ENCODE measurements at places on chromosomes 5 and 9. TPM values are rescaled to one million over a fixed set of nuclear protein-coding genes. Genes with fewer than 3 reads are reported as not detected.

- DNase-seq, result peak; percentile 34
Observed at GRCh38 chr5:10854506-10855277, 93.7 kb upstream of the DAP start.

- no peak for DNase-seq
Observed at GRCh38 chr9:136133959-136134484, 15.3 kb upstream of the TMEM250 start.

- no peak for DNase-seq
Observed at GRCh38 chr5:59149271-59149670, 566.4 kb downstream of the RAB3C start.

DNA sequence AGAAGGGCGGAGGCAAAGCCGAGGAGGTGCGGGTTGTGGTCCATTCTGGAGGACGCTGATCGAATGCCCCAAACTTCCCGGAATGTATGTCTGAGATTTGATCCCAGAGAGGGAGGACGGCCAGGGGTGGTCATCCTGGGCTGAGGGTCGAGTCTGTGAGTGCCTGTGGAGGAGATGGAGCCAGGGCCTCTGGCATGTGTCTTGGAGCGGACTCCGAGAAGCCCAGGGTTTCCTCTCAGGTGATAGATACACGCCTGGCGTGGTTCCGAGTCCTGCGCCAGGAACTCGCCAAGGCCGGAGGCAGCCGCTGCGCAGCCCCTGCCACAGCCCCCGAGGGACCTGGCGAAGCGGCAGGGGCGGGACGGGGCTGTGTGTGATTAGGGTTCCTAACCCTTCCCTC is 363 bp downstream of the ZNF454 start:
- DNase-seq, result no peak

- no peak for DNase-seq
Observed at GRCh38 chr5:140205216-140205615, 30.2 kb downstream of the CYSTM1 start.

DNA sequence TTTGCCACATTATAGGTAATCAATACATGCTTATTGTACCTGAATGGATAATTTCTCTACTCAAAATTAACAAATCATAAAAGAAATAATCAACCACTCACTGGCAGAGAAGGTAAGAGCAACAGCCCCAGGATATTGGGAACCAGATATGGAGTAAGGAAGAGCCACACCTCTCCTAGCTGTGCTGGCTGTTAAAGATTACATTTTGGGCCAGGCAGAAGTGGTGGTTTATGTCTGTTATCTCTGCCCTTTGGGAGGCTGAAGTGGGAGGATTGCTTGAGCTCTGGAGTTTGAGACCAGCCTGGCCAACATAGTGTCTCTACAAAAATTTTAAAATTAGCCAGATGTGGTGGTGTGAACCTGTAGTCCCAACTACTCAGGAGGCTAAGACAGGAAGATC is 56.4 kb downstream of the BHMT start:
- no peak for DNase-seq

NME5 gene
- total RNA-seq, result not detected

EGR1 gene
- total RNA-seq, result 189 TPM

FRMPD1 gene
- total RNA-seq, result not detected

IFNA13 gene
- not detected for total RNA-seq

GRCh38 chr5:78269088-78269703 is 25.3 kb downstream of the AP3B1 start:
- DNase-seq, result peak; percentile 29

DNA sequence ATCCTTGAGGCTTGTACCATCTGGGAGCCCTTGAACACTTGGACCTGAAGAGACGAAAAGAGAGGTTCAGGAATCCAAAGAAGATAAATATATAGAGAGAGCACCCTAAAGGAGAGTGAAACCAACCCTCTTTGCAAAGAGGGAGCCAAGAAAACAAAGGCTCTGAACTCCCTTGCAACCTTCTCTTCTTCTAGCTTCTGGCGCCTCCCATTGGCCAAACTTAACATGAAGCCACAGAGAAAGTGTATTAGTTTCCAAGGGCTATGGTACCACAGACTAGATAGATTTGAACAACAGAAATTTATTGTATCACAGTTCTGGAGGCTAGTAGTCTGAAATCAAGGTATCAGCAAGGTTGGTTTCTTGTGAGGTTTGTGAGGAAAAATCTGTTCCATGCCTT is 175.1 kb downstream of the HCN1 start:
- peak; percentile 74 for DNase-seq

DNA sequence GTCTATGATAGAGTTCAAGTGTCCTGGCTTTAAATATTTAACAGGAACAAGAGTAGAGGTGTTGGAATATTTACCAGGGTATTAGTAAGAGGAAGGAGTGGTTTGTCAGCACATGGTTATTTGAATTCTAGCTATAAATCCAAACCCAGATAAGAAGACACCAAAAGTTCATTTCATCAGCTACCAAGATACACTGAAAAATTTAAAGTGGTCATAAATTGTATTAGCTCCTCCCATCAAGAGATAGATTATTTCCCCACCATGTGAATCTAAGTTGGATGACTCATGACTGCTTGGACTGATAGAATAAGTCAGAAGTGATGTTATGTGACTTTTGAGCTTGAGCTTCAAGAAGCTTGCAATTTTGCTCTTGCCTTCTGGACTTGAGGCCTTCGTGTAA is 72.1 kb upstream of the GRAMD2B start:
- peak; percentile 44 for DNase-seq

PCDHGA10 gene
- total RNA-seq, result 1.4 TPM

C9orf85 gene
- total RNA-seq, result 23.3 TPM

- no peak for DNase-seq
Observed at GRCh38 chr9:84285381-84285780, 55.2 kb downstream of the SLC28A3 start.

TICAM2 gene
- total RNA-seq, result 3.7 TPM

DNA sequence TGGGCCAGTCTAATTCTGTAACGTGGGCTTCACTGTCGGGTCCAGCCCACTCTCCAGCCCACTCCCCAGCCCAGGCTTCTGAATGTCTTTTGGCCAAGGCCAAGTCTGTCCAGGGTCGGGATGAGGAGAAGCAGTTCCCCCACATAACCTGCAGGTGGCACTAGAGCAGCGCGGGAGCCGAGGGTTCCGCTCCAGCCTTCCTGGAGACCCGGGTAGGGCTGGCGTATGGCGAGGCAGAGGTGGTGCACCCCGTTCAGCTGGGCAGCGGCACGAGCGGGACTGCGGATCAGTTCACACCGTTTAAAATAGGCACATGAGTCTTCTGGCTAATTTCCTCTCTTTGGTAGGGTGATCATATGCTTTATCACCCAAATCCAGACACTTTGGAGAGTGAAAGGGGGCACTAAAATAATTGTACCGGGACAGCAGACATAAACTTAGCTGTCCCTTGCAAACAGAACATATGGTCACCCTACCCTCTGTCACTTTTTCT is 185.9 kb downstream of the MSX2 start:
- DNase-seq, result peak; percentile 77

All from MCF 10A (cell line).